ENCODE measurements at places on chromosomes 12 and 14.

DNA sequence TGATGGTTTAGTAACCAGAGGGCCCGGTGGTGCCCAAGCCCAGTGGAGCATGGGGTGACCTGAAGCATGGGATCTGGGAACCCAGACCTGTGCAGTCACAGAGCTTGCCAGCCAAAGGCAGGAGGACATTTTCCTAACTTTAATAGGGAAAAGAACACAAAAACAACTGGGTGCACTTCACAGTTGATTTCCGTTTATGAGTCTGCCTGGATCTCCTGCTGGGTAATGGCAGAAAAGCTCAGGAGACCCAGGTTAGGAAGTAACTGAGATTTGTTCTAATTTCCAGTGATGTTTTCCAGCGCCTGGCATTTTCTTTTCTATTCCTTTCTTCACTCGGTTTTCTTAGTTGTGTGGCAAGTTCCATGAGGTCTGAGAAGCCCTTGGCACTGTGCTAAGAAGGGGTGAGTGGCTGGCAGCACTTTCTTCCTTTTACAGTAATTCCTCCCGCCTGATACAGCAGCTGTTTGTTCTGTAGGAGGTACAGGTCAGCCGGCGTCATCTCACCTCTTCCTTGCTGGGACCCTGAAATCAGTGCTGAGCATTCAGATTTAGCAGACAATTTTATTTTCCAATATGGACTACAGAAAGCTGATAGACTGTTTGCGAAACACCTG lies 5.1 kb downstream of the CACNA1C start:
- DNase-seq, result no peak

DNA sequence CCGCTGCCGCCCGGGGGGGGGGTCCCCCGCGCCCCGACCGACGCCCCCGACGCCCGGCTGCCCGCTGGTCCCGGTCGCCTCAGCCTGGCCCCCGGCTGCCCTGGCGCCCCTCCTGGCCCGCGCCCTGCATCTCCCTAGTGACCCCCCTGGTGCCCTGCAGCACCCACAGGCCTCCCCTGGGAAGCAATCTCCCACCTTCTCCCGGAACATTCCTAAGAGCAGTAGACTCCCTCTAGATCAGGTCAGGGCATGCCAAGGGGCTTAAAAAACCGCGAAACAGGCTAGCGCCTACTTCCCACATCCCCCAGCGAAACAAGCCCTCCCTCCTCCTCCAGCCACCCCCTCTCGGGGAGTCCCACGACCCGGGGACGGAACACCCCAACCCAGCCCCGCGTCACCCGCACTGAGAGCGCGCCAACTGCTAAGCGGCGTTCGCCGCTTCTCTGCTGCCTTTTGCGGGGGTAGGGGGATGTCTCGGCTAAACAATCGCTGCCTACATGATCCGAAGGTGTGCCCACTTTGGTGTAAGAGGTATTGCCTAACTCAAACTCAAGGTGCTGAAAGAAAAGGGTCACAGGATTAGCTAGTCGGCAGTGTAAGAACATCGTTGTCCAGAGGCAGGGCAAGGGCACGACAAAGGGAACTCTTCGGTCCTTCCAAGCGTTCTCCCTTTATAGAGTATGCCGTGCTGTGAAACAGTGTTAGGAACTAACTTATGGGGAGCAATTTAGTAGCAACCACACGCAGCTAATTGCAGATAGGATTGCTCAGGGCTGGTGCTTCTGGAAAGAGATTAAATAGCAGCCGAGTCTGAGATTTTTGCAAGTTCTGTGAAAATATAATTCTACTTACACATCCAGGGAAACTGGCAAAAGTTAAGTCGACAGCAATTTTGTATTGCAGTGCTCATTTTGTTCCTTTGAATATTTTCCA lies 619 bp upstream of the NTN4 start:
- no peak for DNase-seq

DNA sequence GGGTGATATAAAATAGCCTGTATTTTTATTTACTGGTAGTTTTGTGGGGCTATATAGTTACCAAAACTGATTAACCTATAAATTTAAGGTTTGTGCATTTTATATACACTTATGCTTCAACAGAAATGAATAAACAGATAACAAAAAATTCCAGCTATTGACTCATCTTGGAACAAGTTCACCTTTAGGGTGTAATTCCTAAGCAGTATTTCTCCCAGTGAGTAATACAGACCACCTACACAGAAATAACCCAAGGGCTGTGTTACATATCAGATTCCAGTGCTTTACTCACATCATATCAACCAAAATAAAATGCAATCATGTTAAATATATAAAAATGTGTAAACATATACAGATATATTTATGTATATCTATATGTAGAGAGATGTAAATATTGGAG lies 345.6 kb downstream of the ADAMTS20 start:
- DNase-seq, result no peak

DNA sequence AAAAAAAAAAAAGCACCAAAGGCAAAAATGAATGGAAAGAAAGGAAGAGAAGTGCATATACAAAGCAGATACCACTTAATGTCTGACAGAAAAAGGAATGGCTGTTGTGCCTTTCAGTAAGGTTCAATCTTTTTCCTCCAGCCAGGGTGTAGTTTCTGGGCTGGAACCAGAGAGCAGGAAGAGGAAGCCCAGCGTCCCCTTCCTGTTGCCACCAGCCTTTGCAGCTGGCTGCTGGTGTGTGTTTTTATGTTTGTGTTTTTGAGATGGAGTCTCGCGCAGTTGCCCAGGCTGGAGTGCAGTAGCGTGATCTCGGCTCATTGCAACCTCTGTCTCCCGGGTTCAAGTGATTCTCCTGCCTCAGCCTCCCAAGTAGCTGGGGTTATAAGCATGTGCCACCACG lies 64.6 kb upstream of the LTA4H start:
- no peak for DNase-seq

- no peak for DNase-seq
These were observed 1.0 kb upstream of the GPX2 start for GRCh38 chr14:64943556-64943955.

GRCh38 chr14:77301103-77301502 lies 19.6 kb downstream of the POMT2 start:
- DNase-seq, result no peak

DNA sequence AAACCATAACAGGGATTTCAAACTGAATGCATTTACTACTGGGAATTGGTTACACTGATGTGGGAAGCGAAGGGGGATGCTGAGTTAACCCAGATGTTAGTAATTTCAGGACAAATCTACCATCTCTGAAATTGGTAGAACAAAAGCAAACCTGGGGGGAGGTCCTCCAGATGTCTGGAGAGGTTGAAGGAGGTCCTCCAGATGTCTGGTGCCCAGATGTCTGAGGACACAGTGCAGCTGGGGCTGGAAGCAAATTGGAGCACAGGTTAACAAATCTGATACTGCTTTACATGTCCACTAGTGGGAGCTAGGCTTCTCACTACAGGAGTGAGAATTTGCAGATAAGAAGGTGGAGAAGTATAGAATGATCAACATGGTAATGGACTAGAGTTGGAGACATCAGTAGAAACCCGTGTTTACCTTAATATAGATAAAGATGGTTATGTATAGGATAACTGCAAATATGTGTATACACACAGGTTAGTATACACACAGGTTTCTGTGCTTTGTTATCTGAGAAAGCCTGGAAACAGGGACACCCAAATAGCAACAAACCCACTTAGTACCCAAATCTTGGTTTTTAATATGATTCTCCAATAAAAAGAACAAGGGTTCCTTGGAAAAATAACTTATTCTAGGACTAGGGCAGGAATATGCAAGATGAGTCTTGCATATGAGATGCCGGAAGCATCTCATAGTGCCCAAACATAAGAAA lies 162.5 kb downstream of the C12orf50 start:
- no peak for DNase-seq
